Chondrocyte (in vitro differentiated cells): ENCODE measurements at places on chromosomes 11 and 22. TPM values are rescaled to one million over a fixed set of nuclear protein-coding genes. Genes with fewer than 3 reads are reported as not detected.

MYBPC3 gene
- not detected in 3 replicates for total RNA-seq

DNA sequence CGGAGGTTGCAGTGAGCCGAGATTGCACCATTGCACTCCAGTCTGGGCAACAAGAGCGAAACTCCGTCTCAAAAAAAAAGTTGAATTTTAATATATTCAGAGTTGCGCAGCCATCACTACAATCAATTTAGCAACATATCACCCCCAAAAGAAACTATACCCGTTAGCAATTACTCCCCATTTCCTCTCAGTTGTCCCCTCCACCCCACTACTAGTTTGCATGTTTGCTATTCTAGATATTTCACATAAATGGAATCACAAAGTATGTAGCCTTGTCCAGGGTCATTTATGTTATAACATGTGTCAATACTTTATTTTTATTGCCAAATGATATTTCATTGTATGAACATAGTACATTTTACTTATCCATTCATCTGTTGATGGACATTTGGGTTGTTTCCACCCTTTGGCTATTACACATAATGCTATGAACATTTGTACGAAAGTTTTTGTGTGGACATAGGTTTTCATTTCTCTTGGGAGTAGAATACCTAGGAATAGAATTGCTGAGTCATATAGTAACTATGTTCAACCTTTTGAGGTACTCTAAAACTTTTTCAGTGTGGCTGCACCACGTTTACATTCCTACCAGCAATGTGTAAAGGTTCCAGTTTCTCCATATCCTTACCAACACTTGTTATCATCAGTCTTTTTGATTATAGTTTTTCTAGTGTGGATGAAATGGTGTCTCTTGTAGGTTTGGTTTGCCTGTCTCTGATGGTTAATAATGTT is 2.2 kb downstream of the ZNF143 start:
- no peak for DNase-seq

PDE2A gene
- 0.21 TPM in 1 of 3 replicates, not detected in the others for total RNA-seq

OR52I2 gene
- total RNA-seq = not detected in 3 replicates

KRTAP5-7 gene
- not detected in 3 replicates for total RNA-seq
